ENCODE measurements at places on chromosomes 12 and 14.

GRCh38 chr12:7678744-7679143, 13.0 kb upstream of the APOBEC1 start:
- no peak for DNase-seq

GRCh38 chr14:95471016-95471415, 45.4 kb downstream of the SYNE3 start:
- no peak for DNase-seq

GRCh38 chr14:33834466-33835260, 116.2 kb downstream of the EGLN3 start:
- no peak for DNase-seq

- no peak for DNase-seq
These were observed 3.1 kb downstream of the ATP23 start for GRCh38 chr12:57944313-57945023.

- no peak for DNase-seq
These were observed 38.4 kb upstream of the CCT2 start for GRCh38 chr12:69546693-69547438.

DNA sequence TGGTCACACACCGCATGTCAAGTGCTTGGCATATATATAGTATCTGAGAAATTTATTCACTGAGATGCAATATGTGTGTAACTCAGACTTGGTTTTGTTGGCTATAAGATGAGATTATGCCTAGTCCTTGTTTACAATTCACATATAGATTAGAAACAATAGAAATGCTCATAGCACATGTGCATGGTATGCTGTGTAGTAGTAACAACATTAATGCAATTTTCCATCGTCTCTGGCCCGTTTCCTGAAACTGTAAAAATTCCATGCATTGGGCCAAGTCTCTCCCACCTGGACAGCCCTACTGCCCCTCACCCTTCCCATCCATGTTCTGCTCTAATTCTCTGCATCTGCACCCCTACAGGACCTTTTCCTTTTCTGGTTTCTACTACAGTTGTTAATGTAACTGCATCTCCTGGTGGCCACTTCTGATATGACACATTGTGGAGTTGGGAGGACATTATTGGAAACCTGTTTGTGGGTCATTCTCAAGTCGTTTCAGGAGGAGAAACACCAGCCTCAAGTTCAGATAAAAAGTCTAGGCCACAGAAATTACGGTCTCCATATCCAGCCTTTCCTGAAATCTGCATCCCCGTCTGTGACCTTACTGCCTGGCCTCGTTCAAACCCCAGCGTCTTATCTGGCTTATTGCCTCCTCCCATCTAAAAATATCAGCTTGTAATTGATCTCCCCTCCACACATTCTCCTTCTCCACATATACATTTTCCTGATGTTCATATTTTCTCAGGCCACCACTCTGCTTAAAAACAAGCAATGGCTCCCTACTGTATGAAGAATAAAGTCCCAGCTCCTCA, 37.5 kb downstream of the EMP1 start:
- peak; percentile 33 for DNase-seq

- no peak for DNase-seq
These were observed 11.7 kb upstream of the ANKLE2 start for GRCh38 chr12:132773077-132773955.

DNA sequence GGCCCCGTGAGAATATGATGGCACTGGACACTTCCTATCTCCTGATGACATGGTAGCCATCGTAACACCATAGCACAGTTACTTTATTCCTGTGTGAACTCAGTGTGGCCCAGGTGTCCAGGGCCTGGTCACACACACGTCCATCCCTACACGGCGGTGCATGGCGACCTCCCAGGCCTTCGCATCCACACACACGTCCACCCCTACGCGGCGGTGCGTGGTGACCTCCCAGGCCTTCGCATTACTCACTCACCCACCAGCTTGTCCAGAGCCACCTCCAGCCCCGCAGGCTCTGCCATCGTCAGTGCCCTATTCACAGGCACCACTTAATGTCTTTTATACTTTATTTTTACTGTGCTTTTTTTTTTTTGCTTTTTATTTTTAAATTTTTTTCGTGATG, 39.4 kb upstream of the TEX22 start:
- no peak for DNase-seq

DNA sequence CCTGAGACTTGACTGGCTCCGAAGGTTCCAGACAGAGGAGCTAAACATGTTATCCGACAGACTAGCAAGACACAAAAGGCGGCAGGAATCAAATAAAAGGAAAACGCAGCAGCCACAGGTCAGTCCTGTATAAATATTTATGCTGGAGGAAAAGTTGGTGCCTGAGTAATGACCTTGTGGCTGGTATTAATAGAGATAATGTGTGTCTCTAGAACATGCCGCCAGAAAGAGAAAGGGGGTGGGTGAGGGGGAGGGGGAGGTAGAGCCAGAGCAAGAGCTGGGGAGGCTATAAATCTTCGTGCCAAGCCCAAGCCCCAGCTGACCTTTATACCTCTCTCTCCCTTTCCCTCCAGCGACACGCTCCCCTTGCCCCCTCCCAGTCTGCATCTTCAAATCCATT, 590.4 kb downstream of the MED13L start:
- no peak for DNase-seq

Measured in hematopoietic multipotent progenitor cell treated with erythropoietin and hydrocortisone succinate and interleukin-3 and kit ligand, for 17 days (in vitro differentiated cells).